ENCODE measurements at places on chromosomes 5 and 9. TPM values are rescaled to one million over a fixed set of nuclear protein-coding genes. Genes with fewer than 3 reads are reported as not detected.

The TMCO6 gene
- total RNA-seq: 6.5 TPM

The SLC24A2 gene
- 0.30 TPM for total RNA-seq

The ENHO gene
- total RNA-seq: 3.3 TPM

The MCIDAS gene
- total RNA-seq: not detected

DNA sequence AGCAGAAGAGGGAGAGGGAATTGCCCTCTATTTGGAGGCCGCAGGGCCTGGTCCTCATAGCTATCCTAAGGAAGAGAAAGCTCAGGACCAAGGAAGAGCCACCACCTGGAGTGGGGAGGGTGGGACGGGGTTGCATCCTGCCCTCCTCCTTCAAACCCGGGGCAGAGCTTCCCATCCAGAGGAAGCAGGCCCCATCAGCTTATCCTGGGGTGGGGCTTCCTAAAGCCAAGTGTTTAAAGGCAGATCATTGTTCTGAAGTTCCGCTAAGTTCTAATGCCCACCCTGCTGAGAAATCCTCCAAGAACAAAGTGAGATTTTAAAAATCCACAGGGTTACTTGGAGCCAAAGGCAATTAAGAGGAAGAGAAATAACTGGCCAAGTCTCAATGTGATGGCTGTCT is 210.3 kb downstream of the C9orf152 start:
- DNase-seq: no peak

GRCh38 chr5:172903790-172904189 is 55.4 kb upstream of the RPL26L1 start:
- DNase-seq: no peak

- no peak for DNase-seq
These were observed 98.5 kb downstream of the GABBR2 start for GRCh38 chr9:98610211-98610610.

DNA sequence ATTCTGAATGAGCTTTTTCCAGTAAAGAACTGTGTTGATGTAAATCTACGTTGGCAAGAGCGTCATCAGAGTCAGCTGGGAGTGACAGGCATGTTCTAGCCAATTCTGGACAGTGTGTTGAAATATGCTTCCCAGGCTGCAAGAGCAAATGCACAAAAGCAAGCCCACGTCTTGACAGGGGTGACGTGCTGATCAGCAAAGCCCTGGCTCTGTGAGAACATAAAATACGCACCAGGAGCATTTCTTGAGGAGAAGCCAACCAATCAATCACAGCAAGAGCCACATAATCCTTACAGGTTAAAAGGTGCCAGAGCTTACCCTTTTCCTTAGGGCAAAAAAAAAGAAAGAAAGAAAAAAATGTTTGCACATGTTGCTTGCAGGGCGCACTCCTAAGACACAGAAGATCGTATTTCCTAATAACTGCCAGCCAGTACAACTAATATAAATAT is 148.1 kb downstream of the PDE4D start:
- peak; percentile 66 for DNase-seq

GRCh38 chr5:122120957-122121356 is 8.4 kb upstream of the ZNF474 start:
- DNase-seq: no peak

DNA sequence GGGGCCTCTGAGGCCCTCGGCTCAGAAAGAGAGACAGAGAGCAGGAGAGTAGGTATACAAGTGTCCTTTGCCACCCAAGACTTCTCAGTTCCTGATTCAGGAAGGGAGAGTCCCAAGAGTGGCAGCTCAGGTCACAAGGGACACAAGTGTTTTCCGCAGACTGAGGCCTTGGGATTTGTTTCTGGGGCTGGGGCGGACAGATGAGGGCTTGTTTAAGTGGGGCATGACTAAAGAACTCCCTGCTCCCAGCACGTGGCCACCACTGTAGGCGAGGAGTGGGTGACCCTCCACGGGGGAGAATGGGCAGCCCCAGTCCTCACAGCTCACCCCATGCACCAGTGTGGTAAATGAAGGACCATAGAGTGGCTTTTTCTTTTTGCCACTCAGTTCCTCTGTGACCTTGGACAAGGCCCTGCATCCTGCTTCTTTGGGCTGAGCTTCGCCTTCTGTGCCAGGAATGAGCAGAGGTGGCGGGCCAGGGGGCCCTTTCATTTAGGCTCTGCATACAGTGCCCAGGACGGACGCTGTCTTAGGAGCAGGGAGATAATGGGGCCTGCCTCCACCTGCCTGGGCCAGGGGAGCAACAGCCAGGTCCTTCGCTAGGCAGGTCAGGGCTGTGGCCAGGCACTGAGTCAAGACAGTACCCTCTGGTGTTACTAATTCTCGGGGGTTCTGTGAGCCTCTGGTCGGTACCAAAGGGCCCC is 50.8 kb downstream of the AMBP start:
- no peak for DNase-seq

DNA sequence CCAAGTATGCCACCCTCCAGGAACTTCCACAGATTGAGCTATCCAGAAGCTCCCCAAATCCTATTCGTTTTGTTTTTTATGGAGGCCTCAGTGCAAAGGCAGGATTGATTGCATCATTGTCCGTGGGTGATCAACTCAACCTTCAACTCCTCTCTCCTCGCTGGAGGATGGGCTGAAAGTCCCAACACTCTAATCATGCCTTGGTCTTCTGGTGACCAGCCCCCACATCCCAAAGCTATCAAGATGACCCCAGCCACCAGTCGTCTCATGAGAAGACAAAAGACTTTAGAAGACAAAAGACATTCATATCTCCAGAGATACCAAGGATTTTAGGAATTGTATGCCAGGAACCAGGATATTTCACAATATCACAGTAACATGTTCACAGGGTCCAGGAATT is 441.6 kb upstream of the WWC1 start:
- no peak for DNase-seq

- peak; percentile 84 for DNase-seq
These were observed 192.4 kb downstream of the MEF2C start for GRCh38 chr5:88690409-88691229.

- DNase-seq: peak; percentile 23
These were observed 25.2 kb downstream of the SLC28A3 start for GRCh38 chr9:84315278-84315877.

GRCh38 chr5:80033513-80033912 is 1.6 kb upstream of the THBS4 start:
- DNase-seq: no peak

DNA sequence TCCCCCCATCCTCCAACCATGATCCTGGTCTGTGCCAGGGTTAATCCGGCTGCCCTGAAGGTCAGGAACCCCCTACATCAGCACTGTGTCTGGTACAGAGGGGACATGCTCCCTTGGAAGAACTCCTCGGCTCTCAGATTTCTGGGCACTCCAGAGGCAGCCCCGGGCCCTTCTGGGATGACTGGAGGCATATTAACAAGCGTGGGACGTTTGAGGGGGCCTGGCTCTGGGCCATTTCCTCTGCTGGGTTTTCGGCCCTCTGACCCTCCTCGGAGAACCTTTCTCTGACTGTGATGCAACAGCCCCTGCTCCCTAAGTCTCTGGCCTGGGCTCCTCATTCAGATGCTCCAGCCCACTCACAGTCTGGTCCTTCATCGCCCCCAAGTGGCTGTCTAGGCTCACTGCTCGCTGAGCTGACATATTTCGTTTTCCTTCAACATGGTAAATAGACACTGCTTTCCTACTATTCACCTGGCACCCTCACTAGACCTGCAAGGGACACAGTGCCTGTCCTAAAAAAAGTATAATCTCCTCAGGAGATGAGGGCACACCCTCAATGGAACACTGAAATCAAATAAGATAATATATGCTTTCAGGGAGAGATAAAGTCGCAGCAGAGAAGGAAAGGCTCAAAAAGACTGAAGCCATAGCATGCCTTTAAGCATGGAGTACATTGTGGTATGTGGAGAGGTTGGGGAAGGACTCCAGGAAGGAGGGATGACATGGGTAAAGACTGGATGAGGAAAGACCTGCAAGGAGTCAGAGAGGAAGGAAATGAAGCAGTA is 404.7 kb upstream of the TRPC7 start:
- DNase-seq: no peak

Measured in skin of body (tissue), 3 donors.